Brain microvascular endothelial cell (primary cell): ENCODE measurements at places on chromosomes 1 and 21.
A peak's percentile ranks its signal among the peaks of the same experiment; 100 is the strongest.

DNA sequence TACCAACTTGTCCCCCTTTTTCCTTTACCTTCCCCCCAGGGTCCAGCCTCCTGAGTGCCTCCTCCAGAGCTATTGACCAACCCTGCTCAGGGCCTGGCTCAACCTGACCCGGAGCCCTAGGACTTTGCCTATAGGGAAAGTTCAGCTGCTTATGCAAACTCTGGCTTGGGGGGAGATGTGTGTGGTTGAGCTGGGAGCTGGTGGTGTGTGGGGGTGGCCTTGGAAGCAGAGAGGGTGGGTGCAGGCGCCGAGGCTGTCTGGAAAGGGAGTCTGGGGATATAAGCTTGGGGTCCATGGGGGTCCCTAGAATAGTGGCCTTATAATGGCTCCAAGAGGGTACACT lies 14.1 kb downstream of the KCNQ4 start:
- DNase-seq = no peak

GRCh38 chr1:245742896-245743295 lies 588.1 kb downstream of the KIF26B start:
- DNase-seq = peak; percentile 14

DNA sequence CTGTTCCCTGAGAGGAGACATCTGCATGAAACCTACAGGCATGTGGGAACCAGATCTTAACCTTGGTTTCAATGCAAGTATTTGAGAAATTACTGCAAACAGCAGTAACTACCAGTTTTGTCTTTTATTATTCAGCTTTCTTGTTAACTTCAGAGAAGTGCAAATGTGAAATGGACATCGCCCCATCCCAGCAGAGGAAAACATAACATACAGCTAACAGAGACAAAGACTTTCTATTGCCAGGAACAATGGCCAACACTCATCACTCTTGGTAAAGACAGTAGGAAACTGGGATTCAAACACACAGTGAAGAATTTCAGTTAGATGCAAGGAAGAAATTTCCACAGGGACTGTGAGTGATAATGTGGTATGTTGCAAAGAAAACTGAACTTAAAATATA lies 115.1 kb downstream of the SLC30A10 start:
- DNase-seq = no peak

DNA sequence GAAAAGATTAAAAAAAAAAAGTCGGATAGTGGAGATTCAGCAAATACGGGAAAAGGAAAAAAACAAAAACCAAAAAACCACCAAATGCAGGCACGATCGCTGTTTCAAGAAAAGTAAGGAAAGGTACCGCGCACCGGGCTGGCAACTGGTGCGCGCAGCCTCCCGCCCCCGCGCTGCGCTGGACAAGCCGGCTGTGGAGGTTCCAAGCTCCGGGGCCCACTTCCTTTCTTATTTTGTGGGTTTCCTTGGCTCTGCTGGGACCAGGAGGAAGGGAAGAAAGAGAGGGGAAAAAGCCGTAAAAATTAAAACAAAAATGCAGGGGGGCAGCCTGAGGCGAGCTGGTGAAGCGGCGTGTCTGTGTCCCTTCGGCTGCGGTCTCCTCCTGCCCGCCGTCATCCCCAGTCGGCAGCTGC lies 233 bp downstream of the ADAMTS5 start:
- DNase-seq = no peak

DNA sequence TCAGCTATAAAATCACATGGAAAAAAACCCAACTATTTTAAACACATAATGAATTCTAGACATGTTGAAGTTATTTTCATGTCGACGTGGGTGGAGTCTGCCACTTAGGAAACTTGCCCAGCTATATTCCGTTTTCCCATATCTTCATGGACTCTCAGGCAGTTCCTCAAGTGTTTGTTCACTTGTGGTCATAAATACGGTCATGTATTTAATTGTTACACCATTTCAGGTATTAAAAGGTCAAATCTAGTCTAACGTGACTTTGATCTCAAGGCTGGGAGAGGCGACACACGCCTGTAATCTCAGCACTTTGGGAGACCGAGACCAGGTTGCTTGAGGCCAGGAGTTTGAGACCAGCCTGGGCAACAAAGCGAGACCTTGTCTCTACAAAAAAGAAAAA lies 346.9 kb downstream of the PBX1 start:
- DNase-seq = no peak

DNA sequence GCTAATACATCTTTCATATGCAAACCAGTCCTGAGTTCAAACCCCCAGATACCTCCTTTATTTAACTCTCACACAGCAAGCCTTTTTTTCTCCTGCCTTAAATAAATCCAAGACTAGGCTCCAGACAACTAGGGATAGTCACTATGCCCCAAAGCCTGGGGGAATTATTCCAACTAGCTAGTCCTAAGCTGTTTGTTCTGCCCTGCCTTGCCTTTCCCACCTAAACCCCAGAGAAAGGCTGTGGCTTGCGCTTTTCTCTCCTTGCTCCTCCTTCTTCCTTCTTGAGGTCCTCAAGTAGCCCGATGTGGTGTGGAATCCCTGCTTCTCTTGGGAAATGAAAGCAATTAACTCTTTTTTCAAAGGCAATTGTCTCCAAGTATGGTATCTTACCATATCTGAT lies 31.8 kb downstream of the C1orf87 start:
- DNase-seq = no peak

DNA sequence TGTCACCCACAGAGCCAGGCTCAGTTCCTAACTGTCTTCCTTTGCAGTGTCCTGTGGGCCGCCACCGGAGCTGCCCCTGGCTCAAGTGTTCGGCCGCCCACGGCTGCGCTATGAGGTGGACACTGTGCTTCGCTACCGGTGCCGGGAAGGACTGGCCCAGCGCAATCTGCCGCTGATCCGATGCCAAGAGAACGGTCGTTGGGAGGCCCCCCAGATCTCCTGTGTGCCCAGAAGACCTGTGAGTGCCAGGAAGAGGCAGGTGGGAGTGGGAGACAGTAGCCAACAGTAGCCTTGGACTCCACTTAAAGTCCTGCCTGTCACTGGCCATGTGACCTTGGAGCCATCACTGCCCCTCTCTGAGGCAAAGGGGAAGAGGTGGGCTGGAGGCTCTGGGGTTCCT lies 16.6 kb downstream of the BCAN start:
- no peak for DNase-seq

GRCh38 chr1:175070818-175071217 lies 3.2 kb downstream of the TNN start:
- DNase-seq = no peak

- no peak for DNase-seq
These were observed 400.3 kb downstream of the LTN1 start for GRCh38 chr21:28592205-28592865.

DNA sequence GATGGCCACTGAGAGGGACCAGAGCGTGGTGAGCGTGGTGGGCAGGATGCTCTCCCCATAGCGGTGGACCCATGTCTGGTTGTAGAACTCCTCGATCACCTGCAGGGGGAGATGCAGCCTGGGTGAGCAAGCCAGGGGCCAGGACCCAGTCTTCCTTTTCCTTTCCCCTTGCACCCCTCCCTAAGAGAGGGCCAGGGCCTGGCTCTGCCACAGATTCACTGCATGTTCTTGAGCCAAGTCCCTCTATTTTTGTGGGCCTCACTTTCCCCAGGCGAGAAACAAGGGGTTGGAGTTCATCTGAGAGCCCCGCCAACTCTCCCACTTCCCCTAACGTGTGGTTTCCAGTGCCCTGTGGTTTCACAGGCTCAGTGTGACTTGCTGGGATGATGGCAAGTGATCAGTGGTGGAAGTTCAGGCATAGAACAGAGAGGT lies 27.5 kb downstream of the SLC2A1 start:
- DNase-seq = no peak

DNA sequence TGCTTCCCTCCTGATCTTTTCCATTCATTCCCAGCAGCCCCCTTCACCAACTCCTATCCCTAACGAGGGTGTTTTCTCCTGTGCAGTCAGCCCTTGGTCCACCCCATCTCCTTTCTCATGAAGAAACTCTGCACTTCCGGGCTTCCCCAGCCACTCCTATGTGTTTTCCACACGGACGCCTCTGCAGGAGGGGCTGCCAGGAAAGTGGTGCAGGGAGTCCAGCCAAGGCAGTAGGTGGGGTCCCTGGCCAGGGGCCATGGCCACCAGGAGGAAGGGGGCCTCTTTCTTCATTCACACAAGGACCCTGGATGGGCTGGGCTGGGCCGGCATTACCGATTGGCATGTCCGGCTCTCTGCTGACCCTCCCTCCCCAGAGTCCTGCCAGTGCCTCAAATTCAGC lies 72.8 kb upstream of the EFHD2 start:
- DNase-seq = no peak

DNA sequence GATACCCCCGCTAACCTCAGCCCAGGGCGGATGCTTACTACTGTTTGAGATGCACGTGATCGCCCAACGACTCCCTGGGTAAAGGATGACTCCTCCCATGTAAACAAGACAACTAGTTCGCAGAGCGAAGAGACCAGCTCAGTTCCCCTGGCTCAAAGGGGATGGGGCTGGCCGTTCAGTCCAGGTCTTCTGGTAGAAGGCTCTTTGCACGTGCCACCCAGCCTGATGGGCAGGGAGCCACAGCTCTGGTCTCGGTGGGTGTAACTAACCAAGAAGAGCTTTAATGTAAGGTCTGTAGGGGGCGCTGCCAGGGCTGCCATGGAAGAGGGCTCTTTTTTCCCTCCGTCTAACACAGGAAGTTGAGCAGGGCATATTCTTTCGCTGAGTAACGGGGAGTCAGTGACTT lies 49.4 kb upstream of the PARP1 start:
- DNase-seq = peak; percentile 3

GRCh38 chr1:94121411-94121821 lies 468 bp upstream of the ABCA4 start:
- no peak for DNase-seq

DNA sequence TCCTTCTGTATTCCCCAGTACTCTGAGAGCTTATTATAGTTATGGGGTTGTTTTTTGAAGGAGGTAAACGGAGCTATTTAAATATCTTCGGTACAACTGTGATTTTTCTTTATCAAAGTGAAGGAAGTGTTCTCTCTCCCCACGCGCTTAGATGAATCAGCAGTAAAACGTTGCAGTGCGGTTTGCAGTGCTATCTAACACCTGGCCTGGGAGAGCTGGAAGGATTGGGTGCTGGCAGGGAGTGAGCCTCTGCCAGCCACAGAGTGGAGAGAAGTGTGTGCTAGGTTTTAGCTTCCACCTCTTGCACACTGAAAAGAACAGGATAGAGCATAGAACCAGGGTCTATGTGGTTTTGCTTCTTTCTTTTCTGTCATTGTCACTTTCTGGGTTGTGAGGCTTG lies 165.9 kb downstream of the SDCCAG8 start:
- peak; percentile 75 for DNase-seq

DNA sequence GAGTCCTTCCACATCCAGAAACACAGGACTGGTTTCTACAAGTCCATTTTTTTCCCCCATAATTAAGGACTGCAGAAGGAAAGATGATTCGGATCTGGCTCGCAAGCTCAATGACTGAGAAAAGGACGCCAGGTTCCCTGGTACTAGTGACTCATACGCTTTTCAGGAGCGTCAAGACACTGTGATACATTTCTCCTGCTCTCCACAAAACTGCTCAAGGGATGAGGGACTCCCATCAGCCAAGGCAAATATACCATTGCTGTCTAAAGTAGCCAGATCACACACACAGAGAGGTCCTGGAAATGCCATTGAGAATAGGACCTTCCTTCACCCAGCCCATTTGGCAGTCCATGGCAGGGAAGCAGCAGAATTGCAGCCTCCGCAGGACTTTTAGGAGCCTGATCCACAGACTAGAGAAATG lies 253.6 kb upstream of the IRF2BP2 start:
- peak; percentile 50 for DNase-seq

- no peak for DNase-seq
These were observed 9.8 kb downstream of the NADK start for GRCh38 chr1:1768249-1768992.

GRCh38 chr1:162376691-162377090 lies at the start of gene SPATA46:
TSS of gene SPATA46 (minus strand) at chr1:162376854. CDS start at chr1:162376790, 64 bp downstream.
- no peak for DNase-seq

GRCh38 chr1:177427811-177428210 lies 257.1 kb downstream of the BRINP2 start:
- DNase-seq = no peak

DNA sequence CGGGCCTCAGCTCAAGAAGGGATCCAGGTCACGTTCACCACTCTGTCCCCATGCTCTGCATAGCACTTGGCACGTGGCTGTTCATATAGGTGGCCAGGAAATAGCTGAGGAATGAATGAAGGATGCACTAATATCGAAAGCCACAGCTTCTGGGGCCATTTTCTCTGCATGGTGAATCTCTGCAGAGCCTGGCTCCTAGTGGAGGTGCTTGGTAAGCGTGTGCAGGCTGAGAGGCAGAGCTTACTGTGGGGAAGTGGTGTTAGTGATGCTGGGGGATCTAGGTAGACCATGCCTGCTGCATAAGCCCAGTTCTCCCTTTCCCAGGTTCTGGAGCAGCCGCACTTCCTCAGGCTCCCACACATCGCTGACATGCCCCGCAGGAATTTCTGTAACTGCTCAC lies 8.3 kb downstream of the CSRP1 start:
- DNase-seq = no peak

DNA sequence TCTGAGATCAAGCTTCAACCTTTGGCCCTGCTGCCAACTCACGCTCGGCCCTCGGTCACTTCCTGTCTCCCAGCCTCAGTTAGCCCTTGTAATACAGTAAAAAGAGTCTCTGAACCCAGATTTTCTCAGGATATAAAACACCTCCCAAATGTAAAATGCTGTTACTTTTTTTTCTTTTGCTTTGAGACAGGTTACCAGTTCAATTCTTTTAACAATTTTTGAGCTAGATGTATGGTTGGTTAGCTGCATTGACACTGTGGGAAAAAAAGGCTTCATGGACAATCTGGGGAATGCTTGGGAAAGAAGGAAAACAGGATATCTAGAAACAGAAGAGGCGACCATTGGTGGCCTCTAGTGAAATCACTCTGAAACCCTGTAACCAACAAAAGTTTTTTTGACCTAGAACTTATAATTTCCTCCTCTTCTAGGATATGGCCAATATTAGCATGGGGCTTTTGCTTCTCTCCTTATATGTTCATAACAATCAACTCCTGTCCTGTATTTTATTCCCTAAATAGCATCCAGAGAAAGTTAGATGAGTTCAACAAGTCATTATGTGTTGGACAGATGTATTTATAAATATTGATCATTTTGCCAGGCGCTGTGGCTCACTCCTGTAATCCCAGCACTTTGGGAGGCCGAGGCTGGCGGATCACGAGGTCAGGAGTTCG lies 1.3 kb downstream of the CMPK1 start:
- no peak for DNase-seq

GRCh38 chr1:201939148-201939547 lies 7.2 kb downstream of the LMOD1 start:
- DNase-seq = no peak

- DNase-seq = no peak
These were observed 121.4 kb downstream of the PLXNA2 start for GRCh38 chr1:208122612-208123358.

- DNase-seq = no peak
These were observed 18.9 kb downstream of the LHX4 start for GRCh38 chr1:180248731-180249681.
